ENCODE measurements at places on chromosomes 5 and 9.

- no peak for DNase-seq
Observed at GRCh38 chr5:179918742-179919486, 11.2 kb upstream of the TBC1D9B start.

DNA sequence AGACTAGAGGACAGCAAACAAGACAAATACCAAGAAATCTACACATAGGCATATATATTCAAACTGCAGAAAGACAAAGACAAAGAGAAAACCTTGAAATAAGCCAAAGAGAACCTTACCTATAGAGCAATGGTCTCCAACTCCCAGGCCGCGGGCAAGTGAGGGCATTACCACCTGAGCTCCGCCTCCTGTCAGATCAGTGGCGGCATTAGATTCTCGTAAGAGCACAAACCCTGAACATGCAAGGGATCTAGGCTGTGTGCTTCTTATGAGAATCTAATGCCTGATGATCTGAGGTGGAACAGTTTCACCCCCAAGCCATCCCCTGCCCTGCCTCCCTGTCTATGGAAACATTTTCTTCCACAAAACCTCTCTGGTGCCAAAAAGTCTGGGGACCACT is 101.0 kb upstream of the MRPS30 start:
- DNase-seq: no peak

- no peak for DNase-seq
Observed at GRCh38 chr5:169706758-169707450, 69.8 kb downstream of the DOCK2 start.

DNA sequence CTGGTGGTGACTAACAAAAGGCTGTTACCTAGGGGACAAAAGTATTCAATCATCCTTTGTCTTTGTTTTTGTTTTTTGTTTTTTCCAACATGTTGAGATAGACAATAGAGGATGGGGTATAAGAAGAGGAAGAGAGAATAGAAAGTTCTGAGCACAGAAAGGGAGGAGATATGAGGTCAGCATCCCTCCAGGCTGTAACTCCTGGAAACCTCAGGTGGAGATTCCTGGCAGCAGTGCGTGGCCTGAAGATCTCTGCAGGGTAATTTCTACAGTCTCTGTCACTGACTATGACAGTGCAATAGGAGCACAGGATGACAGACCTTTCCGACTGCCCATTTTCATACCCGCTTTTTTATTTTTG is 112.1 kb downstream of the ADRB2 start:
- DNase-seq: no peak

DNA sequence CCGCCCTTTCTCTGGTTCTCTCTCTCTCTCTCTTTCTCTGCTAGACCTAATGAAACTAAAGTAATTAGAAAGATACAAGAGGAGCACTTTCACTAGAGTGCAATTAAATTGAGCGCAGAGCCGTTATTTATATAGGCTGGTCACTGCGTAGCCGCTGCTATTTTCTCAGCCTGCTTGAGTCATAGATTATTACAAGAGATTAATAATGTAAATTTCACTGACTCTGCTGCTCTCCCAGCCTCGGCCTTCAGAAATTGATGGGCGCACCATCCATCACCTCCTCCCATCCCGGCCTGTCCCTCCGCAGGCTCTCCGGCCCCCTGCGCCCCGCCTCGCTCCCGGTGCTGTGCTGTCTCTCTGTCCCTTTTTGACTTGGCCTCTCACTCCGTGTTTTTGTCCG is 268.0 kb upstream of the MVB12B start:
- DNase-seq: no peak

GRCh38 chr5:59058969-59059687 is 476.3 kb downstream of the RAB3C start:
- no peak for DNase-seq

GRCh38 chr5:113692466-113692865 is 179.0 kb downstream of the YTHDC2 start:
- no peak for DNase-seq

Data from globus pallidus (tissue), 1 donor.